HS-5 (cell line): ENCODE measurements at places on chromosomes 13 and 19.
A peak's percentile ranks its signal among the peaks of the same experiment; 100 is the strongest.

GRCh38 chr13:100300708-100301107 lies 211.8 kb downstream of the PCCA start:
- DNase-seq = no peak

DNA sequence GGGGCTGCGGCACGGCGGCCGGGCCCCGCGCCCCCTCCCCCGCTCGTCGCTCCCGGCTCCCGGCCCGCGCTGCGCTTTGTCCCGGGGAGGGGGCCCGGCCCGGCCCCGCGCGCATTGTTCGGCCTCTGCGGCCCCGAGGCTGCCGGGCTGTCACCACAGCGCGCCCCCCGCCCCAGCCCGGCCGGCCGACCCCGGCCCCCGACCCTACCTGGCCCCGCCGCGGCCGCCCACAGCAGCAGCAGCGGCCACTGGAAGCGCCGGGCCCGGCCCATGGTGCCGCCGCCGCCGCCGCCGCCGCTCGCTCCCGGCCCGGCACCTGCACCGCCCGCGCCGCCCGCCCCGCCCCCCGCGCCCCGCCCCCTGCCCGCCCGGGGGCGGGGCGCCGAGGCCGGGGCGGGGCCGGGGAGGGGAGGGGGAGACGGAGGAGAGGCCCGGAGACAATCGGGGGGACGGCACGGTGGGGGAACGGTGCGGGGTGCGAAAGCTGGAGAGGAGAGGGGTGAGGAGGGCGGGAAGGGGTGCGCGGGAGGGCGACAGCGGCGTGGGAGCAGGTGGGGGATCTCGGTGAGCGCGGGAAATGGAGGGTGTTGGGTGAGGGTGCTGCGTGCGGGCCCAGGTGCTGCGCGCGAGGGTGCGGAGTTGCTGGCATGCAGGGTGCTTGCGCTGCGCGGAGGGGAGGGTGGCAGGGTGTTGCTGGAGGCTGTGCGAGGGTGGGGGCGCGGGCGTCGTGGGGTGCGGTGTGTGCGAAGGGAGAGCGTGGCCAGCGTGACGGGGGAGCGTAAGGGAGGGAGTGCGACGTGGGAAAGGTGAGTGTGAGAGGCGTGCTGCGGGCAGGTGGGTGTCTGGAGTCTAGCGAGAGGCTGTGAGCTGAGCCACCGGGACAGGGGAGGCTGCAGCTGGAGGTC lies at the start of gene CADM4:
CADM4 (minus strand) TSS at position 332 of the 905 bp plus-strand sequence; CDS start at position 272, 60 bp downstream.
- DNase-seq = no peak

DNA sequence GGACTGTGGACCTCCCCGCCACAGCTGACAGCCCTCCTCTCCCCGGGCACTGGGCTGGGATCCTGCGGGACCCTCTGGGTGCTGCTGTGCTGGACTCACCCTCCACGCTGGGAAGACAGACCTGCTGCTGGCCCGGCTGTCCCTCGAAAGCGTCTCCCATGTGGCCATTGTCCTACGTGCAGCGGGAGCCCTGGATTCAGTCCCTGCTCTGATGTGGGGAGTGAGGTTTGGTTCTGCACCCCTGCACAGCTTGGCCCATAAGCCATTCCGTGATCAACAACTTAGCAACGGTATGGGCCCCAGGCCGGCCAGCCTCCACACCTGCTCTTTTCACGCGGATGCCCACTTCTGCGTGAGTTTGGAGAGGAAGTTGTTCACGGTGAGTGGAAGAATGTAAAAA lies 195.2 kb downstream of the TEX29 start:
- DNase-seq = no peak

DNA sequence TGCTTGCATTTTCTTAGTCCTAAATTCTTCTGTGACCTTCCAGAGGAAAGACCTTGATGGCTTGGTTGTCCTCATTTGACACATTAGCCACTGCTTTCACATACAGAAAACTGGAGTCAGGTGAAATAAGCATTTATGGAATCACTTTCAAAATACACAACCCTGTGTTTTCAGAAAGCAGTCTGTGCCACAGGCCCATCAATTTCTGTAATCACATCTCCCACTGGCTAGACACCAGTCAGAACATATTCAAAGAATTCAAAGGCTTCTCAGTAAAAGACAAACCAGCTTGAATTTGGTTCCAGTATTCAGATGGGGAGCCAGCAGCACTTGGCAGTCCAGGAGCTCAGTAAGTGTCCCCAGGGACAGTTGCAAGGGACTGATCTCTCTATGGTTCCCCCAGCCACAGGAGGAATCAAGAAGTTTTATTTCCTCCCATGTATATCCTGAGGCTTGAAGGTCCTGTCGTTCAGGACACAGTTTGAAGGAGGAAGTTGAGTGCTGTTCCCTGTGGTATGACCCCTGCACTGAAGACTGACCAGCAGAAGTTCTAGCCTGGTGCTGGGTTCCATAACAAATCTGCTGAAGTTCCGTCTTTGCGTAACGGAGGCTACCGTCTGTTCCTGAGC lies 214.3 kb downstream of the FOXO1 start:
- DNase-seq = no peak

- DNase-seq = peak; percentile 14
Observed at GRCh38 chr13:41700790-41701310, 243.5 kb downstream of the RGCC start.

GRCh38 chr13:23986619-23987018 lies 89.3 kb upstream of the C1QTNF9B start:
- DNase-seq = peak; percentile 16

- DNase-seq = no peak
Observed at GRCh38 chr13:27442071-27442647, 8.2 kb downstream of the MTIF3 start.

DNA sequence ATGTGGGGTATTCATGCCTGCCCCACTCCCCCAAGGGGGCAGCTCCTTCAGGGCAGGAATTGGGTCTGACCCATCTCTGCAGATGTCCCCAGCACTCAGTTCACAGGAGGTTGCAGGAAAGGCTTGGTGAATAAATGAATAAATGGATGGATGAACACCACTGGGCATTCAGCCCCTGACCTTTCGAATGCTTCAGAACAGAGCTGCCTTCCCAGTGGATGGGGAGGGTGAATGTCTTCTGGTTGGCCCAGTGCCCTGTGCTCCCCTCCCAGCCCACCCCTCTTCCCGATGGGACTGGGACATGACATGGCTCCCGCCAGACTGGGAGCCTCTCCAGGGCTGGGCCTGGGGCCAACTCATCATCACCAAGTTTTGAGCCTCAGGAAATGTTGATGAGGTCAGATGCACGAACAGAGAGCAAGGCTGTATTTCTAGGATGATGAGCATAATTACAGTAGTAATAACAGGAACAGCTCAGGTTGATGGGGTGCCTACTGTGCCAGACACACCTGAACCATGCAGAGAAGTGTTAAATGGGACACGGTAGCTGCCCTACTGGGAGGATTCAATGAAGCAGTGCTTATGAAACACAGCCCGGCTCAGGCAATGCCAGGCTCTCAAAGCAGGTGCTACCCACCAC lies 25.7 kb downstream of the VRK3 start:
- DNase-seq = no peak

DNA sequence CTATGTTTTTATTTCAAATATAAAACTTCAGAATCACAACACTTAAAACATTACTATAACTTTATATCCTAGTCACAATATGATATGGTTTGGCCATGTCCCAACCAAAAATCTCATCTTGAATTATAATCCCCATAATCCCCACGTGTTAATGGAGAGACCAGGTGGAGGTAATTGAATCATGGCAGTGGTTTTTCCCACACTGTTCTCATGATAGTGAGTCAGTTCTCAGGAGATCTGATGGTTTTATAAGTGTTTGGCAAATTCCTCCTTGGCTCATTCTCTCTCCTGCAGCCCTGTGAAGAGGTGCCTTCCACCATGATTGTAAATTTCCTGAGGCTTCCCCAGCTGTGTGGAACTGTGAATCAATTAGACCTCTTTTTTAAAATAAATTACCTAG lies 307.6 kb downstream of the SPRY2 start:
- DNase-seq = no peak

DNA sequence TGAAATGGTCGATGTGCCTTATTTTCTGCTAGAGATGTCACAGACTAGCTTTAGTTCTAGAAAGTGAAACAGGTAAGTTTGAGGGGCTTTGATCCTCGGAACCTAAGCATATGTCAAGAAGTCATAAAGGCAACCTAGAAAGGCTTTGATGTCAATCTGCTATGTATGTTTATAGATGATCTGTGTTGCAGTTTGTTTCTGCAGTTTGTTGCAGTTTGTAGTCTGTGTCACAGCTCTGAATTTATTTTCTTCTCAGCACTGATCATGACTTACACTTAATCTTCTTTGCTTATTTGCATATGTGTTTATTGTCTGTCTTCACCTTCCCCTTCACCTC lies 5.9 kb downstream of the LSM14A start:
- DNase-seq = no peak

GRCh38 chr19:5086230-5086629 lies 117.3 kb downstream of the KDM4B start:
- DNase-seq = no peak

GRCh38 chr19:12843999-12844732 lies 5.9 kb downstream of the MAST1 start:
- no peak for DNase-seq

DNA sequence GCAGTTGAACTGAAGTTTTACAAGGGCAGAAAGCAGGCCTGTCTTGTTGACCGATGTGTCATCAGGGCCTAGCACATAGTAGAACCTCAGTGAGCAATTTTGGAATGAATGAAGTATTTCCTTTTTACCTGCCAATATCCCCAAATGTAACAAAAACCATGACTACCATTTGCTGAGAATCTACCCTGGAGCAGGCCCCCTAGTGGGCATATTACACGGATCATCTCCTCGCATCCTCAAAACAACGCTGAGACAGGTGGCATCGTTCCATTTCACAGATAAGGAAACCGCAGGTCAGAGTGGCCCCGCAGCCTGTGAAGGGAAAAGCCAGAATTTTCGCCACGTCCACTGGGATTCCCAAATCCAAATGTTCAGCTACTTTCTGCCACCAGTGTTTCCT lies 77.9 kb downstream of the CACNA1A start:
- DNase-seq = no peak

DNA sequence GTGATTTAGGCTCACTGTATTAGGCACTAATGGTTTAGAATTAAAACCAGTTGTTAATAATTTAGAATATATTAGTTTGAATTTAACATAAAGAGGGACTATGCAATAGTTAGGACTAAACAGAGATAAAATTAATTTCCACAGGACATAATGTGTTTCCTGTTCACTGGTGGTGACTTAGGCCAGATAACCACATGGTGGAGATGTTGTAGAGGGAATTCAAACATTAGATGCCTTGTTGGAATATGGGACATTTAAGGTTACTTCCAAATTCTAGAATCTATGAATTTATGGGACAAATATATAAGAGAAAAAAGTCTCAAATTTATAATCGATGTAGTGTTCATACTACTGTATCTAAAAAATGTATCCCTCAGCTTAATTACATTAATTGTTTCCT lies 615.5 kb upstream of the KLHL1 start:
- no peak for DNase-seq

DNA sequence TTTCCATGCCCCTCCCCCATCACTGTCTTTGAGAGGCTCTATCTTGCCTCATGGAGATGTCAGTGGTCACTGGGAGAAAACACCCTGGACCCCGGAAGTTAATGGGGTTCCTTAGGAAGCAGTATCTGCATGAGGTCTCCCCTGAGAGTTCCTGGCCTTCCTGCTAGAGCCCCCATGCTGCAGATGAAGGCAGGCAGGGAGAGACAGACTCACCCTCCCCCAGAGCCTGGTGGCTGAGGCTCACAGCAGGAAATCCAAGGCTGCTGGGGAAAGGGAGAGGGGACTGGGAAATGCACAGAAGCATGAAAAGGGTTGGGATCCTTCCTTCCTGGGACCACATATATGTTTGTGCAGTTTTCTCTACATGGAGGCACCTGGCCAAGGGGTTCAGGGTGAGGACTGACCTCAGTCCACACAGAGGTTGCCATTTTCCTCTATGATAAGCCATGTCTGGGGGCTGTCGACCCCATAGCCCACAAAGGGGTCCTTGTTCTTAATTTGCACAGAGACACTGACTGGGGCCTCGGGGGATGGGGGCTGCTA lies 95.4 kb downstream of the RNASEH2B start:
- DNase-seq = no peak

GRCh38 chr13:71546881-71547280 lies 320.1 kb downstream of the DACH1 start:
- no peak for DNase-seq

- DNase-seq = no peak
Observed at GRCh38 chr13:83941701-83942335, 59.5 kb upstream of the SLITRK1 start.

- DNase-seq = no peak
Observed at GRCh38 chr13:21882766-21883165, 211.9 kb downstream of the FGF9 start.

GRCh38 chr19:4811328-4812131 lies 20.0 kb downstream of the TICAM1 start:
- no peak for DNase-seq
